Activated CD4-positive, alpha-beta T cell treated with anti-CD3 and anti-CD28 coated beads, Interleukin-2, Interleukin-4, amounts not matched to agents 100 ng/mL and 50 ng/mL, durations not matched to agents 16 hours and 8 hours (primary cell): ENCODE measurements at places on chromosomes 6 and 20.

DNA sequence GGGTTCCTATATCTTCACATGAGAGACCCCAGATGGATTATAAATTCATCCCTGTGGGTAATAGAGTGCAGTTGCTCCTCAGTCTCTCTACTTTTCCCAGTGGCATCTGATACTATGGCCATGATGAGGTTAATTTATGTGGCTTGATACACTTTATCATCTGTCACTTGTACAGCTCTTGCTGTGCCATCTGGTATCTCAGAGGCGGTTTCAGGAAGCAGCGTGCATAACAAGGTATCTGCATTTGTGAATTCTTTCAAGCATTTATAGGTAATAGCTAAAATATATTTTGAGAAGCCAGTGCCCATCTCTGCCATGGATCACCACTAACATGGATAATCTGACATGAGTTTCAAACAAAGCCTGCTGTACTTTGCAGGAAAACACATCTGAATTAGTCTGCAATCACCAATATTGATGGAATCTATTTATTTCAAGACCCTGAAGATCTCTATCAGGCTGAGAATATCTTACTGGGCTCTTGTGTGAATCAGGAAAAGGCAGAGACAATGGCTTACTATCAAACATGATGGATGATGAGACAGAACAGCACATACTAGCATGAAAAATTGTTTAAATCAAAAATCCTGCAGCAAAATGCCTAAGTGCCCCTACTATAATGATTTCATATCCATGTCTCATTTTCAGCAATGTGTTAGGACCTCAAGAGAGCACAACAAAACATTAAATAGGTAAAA is 548.7 kb upstream of the MAP3K7 start:
- no peak for DNase-seq

DNA sequence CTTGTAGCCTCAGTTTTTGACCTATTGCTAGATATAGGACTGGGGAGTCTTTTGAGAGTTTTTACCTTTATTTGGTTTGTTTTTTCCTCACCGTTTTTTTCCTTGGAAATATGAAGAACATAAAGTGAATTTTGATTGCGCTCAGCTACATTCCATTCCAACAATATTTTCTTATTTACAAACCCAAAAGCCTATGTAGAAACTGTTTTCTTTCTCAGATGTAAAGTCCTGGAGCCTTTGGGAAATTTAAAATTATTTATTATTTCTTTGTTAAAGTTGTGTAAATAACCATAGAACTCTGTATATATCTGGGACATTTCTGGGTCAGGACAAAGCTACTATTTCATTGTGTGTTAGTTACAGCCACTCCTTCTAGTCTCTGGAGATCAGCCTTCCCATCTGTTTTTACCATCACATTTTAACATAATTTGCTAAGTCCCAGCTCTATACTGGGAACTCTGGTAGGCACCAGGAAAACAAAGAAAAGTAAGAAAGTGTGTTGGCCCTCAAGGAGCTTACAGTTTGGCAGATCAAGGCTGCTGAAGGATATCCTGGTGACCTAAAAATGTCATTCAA is 68.8 kb downstream of the JAG1 start:
- DNase-seq: no peak

DNA sequence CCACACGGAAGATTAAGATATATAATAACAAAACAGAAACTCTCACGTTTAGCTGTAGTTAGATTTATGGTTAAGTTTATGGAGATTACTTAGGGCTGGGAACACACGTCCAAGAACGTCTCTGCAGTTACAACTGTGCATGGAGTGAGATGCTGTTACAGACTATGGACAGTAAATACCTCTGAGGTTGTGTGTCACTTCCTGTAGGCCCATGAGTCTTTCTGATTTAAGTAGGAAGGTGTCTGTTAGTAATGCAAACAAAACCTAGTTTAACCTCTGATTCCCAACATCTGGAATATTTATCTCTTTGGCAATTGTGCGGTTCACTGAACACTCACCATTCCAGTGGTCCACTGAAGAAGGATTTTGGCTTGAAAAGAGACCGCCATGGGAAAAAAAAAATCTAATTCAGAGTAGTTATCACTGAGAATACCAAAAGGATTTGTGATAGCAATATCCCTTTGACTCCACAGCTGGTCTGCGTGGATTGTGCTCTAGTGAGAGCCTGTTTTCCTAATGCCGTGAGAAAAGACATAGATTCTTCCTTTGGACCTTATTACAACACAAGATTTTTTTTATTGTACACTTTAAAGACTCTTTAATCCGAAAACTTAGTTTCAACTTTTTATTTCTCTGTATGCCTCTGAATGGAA is 478.2 kb upstream of the CITED2 start:
- no peak for DNase-seq

DNA sequence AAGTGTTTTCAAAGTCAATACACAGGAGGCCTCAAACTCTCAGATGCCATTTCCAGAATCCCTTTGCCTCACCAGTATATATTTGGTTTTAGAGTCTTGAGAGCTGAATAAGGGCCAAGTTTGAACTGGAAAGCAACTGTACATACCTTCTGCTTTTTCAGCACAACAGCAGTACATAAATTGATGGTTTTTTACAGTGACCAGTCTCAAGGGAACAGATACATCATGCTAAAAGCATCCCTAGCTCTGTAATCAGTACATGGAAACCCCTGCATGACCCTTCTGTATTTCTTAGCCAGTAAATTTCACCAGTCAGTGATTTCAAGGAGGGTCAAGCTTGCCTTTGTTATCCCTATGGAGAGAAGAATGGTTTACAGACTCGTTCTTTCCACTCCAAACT is 40.6 kb upstream of the ECHDC1 start:
- DNase-seq: no peak

- DNase-seq: no peak
Observed at GRCh38 chr6:123507582-123507981, 129.2 kb downstream of the TRDN start.

GRCh38 chr6:33836806-33837469 is 33.1 kb upstream of the MLN start:
- no peak for DNase-seq

DNA sequence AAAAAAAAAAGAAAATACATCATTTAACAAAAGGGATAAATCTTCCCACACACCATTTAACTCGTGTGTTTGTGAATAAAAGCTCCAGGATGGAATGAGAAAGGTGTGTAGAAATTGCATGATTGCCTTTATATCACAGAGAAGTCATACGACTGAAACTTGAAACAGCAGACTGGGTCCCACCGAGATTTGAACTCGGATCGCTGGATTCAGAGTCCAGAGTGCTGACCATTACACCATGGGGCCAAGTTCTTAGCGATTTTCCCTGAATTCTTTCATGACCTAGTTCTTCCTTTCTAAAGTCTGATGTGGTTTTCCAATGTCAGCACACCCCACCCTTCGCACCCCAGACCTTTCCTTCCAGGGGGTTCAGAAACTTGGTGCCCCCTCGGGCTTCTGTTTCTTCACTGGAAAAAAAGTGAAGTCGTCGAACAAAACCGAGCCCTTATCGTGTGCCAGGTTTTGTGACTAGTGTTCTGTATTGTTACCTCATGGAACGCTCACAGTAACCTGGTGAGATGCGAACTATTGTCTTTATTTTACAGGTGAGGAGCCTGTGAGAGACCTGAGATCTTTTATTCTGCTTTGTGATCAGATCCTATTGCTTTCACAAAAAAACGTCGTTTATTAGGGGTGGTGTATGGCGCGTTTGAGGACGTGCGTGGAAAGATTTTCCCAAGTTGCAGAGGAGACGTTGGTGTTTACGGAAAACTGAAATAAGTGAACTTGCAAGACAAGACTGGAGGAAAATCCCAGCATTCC is 120.8 kb downstream of the OR2B2 start:
- peak; percentile 86 for DNase-seq

DNA sequence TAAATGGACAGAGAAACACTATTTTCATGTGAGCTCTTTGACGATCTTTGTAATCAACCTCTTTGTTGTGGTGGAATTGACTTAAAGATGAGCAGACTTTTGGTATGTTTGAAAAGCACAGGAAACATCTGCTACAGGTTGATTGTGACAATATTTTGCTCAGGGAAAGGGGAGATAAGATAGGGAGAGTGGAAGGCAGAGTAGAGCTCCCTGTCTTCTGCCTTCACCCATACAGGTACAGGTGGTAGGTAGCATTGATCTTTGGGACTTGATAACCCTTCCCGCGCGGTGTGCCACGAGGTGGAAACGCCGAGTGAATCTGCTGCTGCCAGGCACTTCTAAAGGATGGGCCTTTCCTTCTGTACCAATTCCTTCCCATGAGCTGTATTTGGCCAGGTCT is 183.6 kb downstream of the UTRN start:
- no peak for DNase-seq

DNA sequence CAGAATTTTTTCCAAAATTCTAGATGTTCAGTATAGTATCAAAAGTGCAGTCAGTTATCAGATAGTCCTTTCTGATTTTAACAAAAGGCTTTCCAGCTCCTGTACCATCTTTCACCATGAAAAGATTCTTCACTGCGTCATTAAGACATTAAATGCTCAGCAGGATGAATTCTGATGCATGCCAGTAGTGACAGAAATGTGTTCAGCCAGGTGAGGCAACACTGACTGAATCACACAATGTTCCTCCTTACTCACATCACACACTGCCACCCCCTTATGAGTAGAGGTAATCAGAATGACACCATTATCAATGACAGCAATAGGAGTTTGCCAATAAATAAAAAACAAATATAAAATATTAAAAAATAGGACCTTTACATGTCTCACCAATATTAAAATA is 426.6 kb upstream of the PLCB4 start:
- DNase-seq: no peak

DNA sequence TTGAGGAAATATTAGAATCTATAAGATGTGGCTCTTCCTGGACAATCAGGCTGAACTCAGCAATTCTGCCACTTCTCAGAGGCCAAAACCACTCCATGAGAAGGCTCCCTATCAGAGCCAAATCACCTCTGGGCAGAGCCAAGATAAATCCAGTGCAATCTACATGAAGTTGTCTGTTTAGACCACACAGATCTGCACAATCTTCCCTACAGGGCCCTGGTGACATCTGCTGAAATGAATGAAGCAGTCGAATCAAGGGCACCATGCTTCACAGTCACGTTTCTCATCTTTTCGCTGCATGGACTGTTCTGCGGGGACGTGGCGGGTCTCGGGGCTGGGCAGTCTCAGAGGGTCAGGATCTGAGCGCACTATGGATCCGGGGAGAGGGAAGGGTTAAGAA is 60.1 kb upstream of the CD93 start:
- DNase-seq: no peak
